ENCODE measurements at places on chromosomes 1 and 21.

- no peak for DNase-seq
Measured at GRCh38 chr1:219563568-219563967, 49.3 kb downstream of the ZC3H11B start.

- no peak for DNase-seq
Measured at GRCh38 chr1:64848803-64849202, 103.9 kb downstream of the RAVER2 start.

GRCh38 chr1:14487671-14488070 is 110.8 kb upstream of the KAZN start:
- DNase-seq = no peak

DNA sequence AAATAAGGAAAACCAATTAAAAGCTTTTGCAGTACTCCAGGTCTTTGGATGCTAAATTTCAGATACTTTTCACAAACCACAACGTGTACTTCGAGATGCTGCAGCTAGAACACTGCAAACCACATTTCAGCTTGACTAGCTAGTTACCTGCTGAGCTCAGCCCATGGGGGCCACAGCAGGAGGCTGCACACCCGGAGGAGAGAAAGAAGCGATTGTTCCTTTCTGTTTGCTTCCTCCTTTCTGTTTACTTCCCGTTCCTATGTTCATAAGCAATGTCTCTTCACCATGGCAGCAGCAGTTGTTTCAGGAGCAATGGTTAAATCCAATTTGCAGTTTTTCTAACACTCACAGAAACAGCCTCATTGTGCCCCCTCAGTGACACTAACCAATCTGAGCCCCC is 225.6 kb upstream of the FGGY start:
- DNase-seq = no peak

GRCh38 chr1:161098210-161099068 is at the start of gene KLHDC9:
Gene KLHDC9 (plus strand): TSS chr1:161098361. CDS start chr1:161098536, 175 bp downstream.
- peak; percentile 82 for DNase-seq

- no peak for DNase-seq
Measured at GRCh38 chr1:221462345-221462744, 279.5 kb downstream of the DUSP10 start.

GRCh38 chr1:206851341-206852010 is 13.9 kb upstream of the IL20 start:
- DNase-seq = no peak

DNA sequence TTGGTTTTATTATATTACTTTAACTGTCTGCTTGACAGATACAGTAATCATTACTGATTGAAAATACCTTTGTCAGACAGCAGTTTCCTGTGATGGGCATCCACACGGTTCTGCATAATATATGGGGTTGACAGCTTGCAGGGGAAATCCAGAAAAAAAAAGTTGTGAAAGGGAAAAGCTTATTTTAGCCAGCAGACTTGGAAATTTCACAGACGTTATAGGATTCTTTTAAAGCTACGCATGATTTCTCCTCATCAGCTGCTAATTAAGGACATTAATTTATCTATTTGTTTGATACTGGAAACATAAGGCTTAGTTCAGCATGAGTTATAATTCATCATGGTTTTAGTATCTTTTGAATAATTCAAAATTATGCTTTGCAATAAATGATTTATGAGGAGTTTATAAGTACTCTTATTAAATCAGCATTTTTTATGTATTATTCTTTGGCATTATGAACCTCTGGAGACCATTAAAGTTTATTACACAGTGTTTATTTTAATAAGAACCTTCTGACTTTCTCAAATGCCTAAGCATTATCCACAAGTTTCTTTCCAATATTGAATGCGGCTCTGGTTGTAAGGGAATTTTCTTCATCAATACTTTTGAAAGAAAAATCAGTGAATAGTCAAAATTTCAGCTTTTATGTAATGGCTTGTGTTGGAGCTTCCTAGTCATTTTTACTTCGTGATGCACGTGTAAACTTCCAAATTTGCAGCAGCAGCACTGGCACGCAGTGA is 235.3 kb upstream of the KCNK2 start:
- DNase-seq = no peak

DNA sequence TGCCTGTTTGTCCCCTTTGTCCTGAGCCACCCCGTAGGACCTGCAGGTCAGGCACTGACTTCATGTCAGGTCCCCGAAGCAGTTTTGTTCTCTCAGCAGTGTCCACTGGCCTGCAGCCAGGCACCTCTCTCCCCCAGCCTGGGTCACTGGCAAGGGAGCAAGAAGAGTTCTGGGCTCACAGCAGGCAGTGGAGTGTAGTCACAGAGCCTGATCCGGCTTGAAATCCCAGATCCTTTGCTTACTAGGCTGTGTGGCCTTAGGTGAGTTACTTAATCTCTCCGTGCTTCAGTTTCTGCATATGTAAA is 34.2 kb downstream of the L1TD1 start:
- no peak for DNase-seq

DNA sequence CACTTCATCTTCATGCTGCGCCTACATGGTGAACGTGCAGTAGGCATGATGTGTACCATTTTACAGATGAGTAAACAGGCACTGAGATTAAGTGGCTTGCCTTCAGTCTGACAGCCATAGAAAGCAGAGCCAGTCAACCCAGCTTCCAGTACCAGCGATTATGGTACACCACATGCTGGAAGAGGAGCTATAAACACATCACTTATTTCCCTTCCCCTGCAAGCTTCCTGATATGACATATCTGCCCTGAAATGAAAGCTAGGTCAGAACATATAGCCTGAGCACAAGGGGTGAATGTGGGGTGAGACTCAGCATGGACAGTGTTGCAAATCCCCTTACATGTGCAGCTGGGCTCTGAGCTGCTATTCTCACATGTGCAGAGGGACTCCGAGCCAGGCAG is 33.8 kb upstream of the IL20 start:
- no peak for DNase-seq

GRCh38 chr1:54390655-54391054 is 15.5 kb downstream of the SSBP3 start:
- DNase-seq = no peak

DNA sequence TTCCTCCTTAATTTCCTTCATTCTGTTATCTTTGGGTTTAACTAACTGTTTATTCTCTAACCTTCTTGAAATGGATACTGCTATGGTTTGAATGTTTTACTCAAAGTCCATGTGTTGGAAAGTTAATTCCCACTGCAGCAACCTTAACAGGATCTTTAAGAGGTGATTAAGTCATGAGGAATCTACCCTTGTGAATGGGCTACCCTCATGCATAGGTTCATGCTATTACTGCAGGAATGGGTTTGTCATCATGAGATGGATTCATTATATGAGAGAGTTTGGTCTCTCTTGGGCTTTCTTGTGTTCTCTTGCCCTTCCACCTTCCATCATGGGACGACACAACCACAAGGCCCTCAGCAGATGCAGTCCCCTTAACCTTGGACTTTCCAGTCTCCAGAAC is 516.9 kb downstream of the ADGRL2 start:
- no peak for DNase-seq

DNA sequence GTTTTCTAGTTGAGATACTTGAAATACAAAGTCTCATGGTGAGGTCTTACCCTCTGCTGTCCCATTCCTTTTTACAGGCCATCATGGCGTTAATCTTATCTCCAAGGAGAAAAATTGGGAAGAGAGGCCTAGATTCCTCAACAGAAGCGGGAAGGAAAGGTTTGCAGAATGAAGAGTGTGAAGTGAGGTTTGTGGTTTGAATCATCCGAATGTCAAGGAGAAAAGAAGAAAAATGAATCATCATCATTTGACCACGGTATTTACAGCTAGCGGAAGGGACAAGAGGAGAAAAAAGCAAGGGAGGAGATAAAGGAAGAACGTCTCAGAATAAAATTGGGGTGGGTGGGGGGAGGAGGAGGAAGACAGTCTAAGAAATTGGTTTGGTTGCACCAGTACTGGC is 935 bp upstream of the COG2 start:
- no peak for DNase-seq

GRCh38 chr1:155473151-155473821 is 89.3 kb downstream of the ASH1L start:
- DNase-seq = no peak

- DNase-seq = no peak
Measured at GRCh38 chr1:106063510-106063909, 993.0 kb upstream of the PRMT6 start.

DNA sequence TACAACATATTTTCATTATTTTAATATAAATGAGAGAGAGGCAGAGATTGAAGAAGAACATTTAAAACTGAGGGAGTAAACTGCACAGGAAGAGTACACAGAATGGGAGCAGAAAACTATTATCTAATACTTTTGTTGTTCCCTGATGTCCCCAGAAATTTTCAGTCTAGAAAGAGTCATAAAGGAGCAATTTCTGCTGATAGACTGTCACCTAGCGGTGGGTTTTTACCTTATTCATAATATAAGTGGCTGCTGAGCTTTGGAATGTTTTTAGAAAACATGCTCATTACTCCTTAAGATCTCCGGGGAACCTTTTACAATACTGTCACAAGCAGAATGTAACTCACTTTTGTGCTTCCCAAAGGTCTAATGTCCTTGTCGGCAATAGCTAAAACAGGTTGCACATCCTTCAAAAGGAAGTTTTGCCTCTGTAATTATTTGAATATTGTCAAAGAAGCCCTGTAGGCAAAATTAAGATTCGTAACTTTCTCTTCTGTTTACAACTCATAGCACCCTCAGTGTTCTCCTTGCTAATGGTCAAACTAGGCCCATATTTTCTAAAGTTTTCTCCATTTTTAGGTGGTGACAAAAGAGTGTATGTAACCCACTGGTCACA is 4.9 kb upstream of the NPL start:
- DNase-seq = no peak
